ENCODE measurements at places on chromosomes 5 and 9.
A peak's percentile ranks its signal among the peaks of the same experiment; 100 is the strongest.

DNA sequence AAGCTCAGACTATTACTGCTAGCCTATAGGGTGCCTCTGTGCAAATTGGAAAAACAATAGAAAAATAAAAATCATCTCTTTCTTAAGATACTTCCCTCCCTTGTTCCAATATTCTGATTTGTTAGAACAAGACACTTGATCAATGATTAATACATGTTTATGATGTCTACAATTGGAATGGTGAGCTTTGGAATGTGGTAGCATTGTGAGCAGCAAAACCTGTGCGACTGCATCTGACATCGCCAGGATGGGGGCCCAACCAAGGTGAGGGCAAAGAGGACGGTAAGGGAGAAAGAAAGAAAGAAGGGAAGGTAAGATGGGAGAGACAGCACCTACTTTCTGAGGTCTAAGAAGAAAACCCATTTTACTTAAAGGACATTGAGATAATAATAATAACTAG lies 183.0 kb upstream of the TRIM32 start:
- DNase-seq, result no peak

DNA sequence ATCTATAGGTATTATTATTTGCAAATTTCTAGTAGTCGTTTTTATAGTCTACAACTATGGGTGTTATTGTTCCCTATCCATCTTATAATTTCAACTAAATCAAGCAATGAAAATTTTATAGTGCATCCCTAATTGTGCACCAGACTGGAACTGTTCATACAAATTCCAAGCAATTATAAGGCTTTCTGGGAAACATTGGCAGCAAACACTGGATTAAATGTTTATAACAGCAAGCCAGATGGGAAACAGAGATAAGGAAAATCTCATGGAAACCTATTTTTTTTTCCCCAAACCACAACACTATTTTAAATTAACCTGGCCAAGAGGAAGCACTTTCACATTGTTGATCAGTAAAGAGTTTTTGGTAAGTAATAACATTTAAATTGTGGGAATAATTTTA lies 524.3 kb downstream of the RASEF start:
- no peak for DNase-seq

DNA sequence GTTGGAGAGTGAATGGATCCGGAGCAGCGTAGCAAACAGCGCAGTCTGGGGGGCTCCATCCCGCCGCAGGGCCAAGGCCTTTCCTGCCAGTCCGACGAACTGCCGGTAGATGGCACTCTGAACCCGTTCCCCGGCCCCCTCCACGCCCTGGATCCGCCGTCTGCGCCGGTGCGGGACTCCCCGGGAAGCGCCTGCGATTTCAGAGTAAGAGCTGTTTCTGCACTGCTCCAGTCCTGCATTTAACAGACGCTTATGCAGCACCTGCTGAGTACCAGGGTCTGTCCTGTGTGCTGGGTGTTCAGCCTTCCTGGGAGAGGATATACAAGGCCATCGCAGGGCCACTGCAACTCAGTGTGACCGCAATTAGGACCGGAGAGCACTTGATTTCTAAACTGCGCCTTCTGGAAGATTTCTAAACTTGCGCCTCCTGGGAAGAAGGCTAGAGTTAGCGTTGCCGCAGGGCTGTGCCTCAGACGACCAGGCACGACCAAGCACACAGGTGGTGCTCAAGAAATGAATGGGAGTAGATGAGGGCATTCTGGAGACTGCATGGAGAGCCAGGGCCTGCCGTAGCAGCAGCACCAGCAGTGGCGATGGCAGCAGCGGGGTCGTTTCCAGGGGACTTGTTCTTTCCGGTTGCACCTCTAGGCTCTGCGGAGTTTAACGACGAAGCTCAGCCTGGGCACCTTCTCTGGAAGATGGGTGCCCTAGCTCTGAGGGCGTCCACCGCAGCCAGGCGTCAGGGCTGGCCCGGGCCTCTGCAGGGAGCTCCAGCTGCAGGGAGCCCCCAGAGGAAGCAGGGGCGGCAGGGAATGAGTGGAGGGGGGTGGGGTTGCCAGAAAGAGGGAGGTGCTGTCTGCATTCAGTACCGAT lies 14.3 kb upstream of the TIFAB start:
- peak; percentile 44 for DNase-seq

DNA sequence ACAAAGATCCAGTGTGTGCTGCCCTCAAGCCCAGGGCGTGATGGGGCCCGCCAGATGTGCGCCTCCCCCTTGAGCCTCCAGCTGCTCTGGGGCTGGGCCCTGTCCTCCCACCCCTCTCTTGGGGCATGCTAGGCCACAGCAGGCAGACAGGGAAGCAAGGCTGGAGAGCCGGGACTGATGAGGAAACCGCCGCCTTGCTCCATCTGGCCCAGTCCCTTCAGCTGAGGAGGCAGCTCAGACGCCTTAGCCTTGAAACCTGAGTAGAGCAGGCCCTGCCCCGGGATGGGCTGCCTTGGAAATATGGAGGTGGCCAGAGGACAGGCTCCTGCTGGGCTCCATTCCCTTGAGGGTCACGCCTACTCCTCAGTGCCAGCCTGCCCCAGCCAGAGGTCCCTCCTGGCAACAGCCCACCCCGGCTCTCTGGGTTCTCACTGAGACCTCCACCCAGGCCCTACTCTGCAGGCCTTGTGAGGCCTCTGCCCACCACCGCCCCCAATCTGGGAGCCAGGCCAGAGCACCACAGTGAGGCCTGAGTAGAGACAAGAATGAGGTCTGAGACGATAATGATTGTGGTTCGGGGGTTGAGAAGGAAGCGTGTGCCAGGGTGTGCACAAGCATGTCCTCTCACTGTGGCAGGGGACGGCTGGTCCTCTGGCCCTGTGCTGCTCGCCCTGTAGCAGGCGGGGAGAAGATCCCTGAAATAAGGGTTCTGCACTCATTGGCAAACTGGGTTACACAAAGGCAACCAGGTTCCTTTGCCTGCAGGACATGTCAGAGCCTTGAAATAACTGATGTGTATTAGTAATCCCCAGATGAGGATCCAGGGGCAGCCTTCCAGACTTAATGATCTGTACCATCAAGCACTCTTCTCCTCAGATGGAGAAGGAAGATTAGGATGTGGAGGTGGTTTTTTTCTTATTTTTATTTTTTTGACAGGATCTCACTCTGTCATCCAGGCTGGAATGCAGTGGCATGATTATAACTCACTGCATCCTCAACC lies 30.9 kb downstream of the CXXC5 start:
- DNase-seq, result peak; percentile 82

- DNase-seq, result no peak
Measured at GRCh38 chr9:123167474-123167873, 100.9 kb downstream of the STRBP start.

- no peak for DNase-seq
Measured at GRCh38 chr9:108149326-108149725, 659.8 kb upstream of the KLF4 start.

GRCh38 chr5:132661231-132662003 lies 3.4 kb downstream of the IL13 start:
- no peak for DNase-seq

DNA sequence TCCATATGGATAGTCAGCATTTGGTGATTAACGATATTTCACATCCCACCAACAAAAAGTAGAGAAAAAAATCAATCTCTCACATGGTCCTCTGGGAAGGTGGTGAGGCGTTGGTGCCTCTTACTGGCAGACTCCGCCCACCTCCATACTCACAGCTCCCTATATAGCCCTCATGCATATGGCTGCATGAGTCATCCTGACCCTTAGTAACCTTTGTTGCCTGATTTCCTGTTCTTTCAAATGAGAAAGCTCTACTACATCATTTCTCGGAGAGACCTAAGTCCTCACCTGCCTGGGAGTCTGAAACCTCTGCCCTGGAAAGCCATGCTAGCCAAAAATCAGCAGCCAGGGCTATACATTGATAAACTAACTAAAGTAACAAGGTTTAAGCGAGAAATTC lies 33.3 kb upstream of the ABCA1 start:
- DNase-seq, result peak; percentile 72

GRCh38 chr9:90915693-90916092 lies 114.1 kb downstream of the SYK start:
- DNase-seq, result no peak

- DNase-seq, result no peak
Measured at GRCh38 chr5:90530736-90531487, 1.5 kb upstream of the LYSMD3 start.

GRCh38 chr9:70998962-70999361 lies 122.5 kb downstream of the TRPM3 start:
- no peak for DNase-seq

DNA sequence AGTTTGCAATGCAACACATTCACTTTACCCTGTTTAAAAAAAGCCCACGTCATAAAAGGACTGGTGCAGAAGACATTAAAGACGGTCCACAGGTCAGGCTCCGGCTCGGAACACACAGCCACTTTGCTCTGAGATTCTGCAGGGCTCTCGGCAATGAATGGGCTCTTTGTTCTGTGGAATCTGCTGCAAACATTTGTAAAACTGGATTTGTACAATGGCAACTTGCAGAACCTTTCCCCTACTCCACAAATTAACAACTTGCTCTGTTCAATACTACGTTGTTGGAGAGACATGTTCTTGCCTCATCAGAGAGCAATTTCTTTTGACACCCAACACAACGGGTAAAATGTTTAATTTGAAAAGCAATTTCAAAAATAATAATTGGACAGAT lies 13.0 kb upstream of the NR5A1 start:
- DNase-seq, result no peak

DNA sequence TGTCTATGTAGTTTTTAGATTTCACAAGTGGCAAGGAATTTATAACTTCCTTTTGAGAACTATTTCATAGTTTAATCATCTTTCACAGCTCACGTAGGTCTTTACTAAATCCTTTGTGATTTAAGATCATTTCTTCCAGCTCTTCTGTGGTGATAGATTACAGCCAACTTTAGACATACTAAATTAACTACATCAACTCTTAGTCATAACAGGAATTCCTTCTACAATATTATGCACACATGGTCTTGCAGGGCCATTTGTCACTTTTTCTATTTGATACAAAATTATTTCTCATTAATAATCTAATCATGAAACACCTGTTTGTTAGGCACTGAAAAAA lies 208.4 kb downstream of the PDE4D start:
- DNase-seq, result no peak

DNA sequence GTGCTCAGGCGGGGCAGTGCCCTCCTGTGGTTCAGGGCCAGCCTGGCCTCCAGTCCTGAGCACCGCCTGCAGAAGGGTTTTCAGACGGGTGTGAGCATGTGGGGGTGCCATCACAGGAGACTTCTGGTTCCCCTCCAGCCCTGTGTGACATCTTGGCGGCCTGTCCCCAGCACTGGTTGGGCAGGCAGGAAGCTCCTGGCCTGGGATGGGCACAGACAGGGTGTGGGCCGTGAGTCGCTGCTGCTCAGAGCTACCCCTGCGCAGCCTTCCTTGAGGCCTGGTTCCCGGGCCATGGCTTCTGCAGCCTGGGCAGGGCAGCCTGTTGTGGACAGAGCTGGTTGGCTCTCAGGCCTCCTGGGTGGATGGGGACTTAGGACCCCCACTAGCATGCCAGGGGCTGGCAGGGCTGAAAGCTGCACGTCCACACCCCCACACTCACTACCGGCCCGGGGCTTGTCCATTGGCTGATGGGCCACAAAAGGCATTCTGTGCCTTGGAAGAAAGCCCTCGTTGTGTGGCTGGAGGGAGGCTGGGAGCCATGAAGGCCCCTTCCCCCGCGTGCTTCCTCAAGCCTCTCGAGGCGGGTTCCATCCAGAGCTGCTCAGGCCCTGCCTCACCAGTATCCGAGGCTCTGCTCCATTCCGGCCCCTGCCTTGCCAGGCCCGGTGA lies 58.7 kb downstream of the RXRA start:
- no peak for DNase-seq

DNA sequence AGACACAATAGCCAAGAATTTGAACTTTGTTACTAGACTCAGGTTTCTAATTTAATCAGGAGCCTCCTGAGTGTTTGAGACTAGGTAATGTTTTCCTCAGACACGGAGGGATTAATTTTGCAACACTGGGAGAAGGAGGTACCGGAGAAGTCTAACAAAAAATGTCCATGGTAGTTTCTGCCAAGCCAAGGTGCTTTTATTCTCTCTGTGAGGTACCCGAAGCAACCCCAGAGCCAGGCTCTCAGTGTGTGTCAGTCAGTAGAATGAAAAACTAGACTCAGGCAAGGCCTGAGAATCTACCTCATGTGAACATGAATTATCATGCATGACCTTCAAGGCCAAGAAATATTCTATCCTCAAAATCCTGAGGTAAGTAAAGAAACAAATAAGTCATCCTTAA lies 980.8 kb upstream of the DMAC1 start:
- DNase-seq, result no peak

DNA sequence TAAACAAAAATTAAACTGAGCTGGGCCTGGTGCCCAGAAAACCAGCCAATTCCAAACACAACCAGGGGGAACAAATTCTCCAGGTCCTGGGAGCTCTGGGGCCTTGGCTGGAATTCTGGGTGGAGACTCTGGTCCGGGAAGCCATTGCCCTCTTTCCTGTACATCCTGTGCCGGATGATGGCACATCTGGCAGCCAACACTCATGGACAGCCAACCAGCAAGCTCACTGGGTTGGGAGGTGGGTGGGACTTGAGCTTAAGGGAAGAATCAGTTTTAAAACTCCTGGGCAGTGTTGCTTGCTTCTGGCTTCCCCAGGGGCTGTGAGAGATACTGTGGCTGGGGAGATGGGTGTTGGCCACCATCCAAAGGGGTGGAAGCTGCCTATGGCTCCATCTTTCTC lies 56.1 kb downstream of the PCDH1 start:
- DNase-seq, result no peak

DNA sequence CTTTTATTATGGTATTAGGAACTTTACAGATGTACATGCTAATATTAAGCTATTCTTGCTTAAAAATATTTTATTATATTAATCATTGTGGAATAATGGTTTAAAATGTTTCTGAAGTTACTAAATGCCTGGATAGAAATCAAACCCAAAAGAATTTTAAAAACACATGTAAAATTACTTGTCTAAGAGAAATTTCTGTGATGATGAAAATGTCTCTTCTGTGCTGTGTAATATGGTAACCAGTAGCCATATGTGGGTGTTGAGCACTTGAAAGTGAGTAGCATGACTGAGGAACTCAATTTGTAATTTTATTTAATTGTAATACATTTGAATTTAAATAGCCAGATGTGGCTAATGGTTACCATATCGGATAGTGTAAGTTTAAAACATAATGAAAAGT lies 66.7 kb upstream of the HSPB3 start:
- no peak for DNase-seq

GRCh38 chr9:21751998-21752397 lies 50.4 kb upstream of the MTAP start:
- no peak for DNase-seq

DNA sequence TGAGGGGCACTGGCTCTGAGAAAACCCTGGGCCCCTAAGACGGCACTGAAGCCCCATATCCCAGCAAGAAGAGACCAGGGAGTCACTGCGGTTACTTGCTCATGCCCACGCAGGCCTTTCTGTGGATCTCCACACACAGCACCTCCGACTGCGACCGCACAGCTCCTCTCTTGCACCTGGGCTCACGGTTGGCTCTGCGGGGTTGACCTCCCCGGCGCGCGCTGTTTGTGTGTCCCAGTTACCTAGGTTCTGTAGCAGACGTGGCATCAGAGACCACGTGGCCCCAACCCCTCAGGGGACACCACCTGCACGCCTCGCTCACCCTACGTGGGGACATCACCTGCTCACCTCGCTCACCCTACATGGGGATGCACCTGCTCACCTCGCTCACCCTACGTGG lies 12.7 kb downstream of the LPCAT1 start:
- DNase-seq, result no peak

- no peak for DNase-seq
Measured at GRCh38 chr5:157400741-157401495, 59.1 kb upstream of the NIPAL4 start.

GRCh38 chr5:130912088-130912487 lies 253.0 kb downstream of the HINT1 start:
- no peak for DNase-seq

All from DMS 273 treated with DMSO at 0.1 percent for 48 hours (cell line).